ENCODE measurements at places on chromosomes 13 and 19.
A peak's percentile ranks its signal among the peaks of the same experiment; 100 is the strongest.

- DNase-seq = peak; percentile 19
Measured at GRCh38 chr13:26377038-26377437, 123.1 kb downstream of the CDK8 start.

GRCh38 chr13:67821606-67822005 is 591.5 kb upstream of the PCDH9 start:
- no peak for DNase-seq

DNA sequence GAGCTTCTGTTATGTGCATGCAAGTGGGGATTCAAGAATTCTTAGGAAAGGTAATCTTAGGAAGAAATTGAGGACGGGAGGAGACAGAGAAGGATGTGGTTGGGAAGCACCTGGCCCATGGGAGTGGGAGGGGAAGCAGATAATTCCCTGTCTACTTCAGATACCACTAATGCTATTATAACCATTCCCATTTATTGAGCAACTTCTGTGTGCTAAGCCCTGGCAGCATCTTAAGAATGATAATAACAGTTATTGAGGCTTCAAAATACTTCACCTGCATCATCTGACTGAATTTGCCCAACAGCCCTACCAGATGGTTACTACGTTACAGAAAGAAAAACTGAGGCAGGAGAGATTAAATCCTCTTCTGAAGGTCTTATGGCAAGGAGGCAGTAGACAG is 1.4 kb downstream of the EPS8L1 start:
- DNase-seq = no peak

DNA sequence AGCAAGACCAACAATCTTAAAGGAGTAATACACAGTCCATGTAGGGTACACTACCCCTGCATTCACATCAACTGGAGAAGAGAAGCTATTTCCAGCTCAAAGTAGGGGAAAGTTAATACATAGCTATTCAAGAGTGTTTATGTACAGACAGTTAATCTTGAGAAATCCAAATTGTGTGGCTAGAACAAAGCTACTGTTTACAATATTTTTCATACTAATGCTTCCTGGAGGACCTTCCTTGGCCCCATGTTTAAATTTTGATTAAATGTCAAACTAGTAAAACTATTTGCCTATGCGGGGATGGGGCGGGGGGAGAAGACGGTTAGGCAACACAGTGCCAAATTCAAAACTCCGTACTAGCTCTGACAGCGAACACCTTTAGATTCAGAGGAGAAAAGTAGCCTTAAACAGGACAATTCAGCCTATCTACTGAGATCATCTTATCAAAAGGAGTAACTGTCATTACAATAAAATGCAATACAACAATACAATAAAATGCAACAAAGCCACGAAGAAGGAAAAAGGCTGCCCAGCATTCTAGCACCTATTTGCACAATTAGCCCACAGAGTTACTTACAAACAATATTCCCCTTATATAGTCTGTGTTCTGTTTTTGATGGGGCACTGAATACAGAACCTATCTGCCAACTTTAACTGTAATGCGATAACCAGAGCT is 29.1 kb downstream of the BRD4 start:
- DNase-seq = no peak

GRCh38 chr19:51331193-51331592 is 10.7 kb downstream of the VSIG10L start:
- no peak for DNase-seq

- no peak for DNase-seq
Measured at GRCh38 chr19:10474962-10475451, 28.1 kb downstream of the KEAP1 start.

DNA sequence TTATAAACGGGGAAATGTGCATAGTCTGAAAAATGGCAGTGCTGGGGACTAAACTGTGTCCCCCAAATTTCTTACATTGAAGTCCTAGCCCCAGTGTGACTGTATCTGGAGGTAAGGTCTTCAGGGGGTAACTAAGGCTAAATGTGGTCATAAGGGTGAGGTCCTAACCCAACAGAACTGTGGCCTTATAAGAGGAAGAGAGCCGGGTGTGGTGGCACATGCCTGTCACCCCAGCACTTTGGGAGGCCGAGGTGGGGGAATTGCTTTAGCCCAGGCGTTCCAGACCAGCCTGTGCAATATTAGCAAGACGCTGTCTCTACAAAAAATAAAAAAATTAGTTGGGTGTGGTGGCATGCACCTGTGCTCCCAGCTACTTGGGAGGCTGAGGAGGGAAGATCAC is 17.8 kb downstream of the PROZ start:
- peak; percentile 50 for DNase-seq

GRCh38 chr13:107585469-107586180 is 629.7 kb downstream of the LIG4 start:
- no peak for DNase-seq

- no peak for DNase-seq
Measured at GRCh38 chr13:35693134-35693784, 216.8 kb upstream of the MAB21L1 start.

DNA sequence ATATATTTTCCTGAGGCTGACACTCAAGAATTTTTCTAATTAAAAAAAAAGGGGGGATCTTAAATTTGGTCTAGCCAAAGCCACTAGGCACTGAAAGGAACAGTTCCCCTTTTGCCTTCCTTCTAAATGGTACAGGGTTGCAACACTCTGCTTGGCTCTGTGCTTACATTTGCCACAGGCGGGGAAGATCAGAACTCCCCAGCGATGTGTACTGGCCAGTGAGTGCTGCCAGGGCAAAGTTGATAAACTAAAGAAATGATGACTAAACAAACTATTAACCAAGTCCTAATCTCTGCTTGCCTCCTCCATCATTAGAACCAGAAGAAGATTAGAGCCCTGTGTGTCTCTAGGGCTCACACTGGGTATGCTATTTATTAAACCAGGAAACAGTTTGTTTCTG is 75.3 kb upstream of the SCEL start:
- peak; percentile 28 for DNase-seq

GRCh38 chr13:87356314-87356713 is 314.9 kb upstream of the SLITRK5 start:
- peak; percentile 0 for DNase-seq

- DNase-seq = peak; percentile 41
Measured at GRCh38 chr19:17448131-17448967, at the start of gene TMEM221. Gene TMEM221 (minus strand): TSS chr19:17448668. CDS start chr19:17448462, 206 bp downstream.

DNA sequence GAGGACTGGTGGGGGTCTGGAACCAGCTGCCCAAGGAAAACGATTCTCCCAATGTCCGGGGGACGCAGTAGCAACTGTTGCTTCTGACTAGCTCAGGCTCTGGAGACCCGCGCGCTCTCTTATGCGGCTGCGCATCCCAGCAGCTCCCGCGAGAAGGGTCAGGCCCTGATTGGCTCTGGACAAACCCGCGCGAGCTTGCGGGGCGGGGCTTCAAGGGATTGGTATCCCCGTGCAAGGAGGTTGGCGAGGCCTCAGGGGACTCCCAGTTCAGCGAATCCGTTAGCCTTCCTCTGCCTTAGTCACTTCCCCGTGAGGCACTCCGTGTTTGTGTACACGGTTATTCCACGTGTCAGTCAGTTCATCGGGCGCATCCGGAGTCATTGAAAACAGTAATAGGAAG is 20.2 kb downstream of the SIGLECL1 start:
- DNase-seq = no peak

DNA sequence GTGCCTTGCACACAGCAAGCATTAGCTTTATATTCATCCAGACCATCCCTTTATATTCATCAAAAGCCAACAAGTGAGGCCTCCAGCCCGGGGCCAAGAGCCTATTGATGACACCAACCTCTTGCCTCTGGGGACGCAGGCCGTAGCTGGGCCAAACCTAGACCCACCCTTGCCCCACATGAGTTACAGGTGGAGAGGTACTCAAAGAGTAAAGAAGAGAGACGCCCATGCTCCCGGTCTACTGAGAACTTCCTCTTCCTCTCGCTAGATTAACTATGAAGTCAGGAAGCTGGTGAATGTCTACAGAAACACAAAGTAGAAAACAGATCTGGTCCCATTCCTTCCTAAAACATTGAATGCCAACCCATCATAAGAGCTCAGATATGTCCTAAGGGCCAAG is 3.8 kb upstream of the MLNR start:
- DNase-seq = no peak

DNA sequence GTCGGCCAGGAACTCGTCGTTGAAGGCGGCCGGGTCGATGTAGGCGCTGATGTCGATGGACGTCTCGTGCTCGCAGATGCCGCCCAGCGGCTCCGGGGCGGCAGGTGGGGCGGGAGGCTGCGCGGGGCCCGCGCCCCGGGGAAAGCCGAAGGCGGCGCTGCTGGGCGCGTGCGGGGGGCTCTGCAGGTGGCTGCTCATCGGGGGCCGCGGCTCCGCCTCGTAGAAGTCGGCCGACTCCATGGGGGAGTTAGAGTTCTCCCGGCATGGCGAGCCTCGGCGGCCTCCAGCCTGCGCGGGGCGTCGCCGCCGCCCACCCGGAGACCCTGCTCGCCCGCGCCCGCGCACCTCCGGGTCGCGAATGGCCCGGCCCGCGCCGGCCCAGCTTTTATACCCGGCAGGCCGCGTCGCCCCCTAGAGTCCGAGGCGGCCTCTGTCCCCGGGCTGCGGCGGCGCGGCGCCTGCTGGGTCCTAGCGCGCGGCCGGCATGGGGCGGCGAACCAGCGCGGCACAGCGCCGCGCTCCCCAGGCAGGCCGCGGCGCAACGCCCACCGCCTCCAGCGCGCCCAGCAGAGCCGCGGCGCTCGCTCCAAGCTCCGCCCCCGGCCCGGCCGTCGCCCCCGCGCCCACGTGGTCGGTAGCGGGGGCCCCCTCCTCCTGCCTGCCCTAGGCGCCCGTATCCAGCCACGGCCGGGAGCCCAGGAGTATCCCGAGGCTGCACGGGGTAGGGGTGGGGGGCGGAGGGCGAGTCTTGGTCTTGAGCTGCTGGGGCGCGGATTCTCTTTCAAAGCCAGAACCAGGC is at the start of gene CEBPA:
CEBPA (minus strand) TSS at position 360 of the 799 bp plus-strand sequence; CDS start at position 240, 120 bp downstream.
- DNase-seq = peak; percentile 81

GRCh38 chr19:51219307-51219706 is 5.6 kb upstream of the CD33 start:
- peak; percentile 33 for DNase-seq

DNA sequence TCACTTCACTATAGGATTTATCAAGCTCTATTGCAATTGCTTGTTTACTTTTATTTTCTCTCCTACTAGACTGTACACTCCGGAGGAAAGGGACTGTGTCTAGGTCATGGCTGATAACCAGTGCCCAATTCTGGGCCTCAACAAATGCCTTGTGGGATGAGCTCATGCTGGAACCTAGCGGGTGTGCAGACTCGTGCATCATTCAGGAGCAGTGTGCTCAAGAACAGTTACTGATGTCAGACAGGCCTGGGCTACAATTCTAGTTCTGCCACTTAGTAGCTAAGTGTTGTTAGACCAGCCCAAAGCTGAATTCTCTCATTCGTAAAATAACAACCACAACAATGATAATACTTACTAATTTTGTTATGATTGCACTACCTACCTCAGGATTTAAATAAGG is 95.4 kb downstream of the CYSLTR2 start:
- DNase-seq = no peak

DNA sequence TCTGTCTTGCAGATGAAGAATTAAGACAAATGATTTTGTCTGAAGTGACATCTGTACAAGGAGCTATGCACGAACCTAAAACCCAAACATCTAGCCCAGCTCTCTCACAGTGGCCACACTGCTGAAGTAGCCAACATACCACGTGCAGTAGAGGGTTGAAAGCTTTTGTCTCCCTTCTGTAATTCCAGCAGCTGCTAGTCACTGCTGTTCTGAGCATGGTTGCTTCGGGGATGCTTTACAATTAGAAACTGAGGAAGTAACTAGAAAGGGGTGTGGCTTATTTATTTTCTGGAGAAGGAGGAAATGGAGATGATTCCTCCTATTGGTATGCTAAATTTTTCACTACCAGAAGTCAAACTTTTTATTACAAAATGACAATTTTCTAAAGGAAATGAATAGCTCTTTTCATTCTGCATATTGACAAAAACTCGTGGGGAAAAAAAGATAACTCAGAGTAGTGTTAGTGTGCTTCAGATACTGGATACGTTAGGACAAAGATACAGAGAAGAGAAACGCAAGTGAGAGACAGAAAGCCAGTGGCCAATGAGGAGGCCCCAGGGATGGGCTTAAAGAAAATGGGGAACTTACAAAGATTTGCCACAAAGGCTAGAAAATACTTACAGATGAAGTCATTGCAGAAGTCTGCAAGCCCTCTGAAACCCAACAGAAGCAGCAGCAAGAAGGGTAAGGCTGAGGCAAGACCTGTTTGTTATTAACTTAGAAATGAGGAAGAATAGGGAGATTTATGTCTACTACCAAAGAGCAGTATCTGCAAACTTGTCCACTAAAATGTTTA is 192.7 kb upstream of the MIR17HG start:
- DNase-seq = no peak

GRCh38 chr13:47121092-47121763 is 224.4 kb upstream of the HTR2A start:
- DNase-seq = no peak

- no peak for DNase-seq
Measured at GRCh38 chr13:33112766-33113165, 96.5 kb downstream of the KL start.

DNA sequence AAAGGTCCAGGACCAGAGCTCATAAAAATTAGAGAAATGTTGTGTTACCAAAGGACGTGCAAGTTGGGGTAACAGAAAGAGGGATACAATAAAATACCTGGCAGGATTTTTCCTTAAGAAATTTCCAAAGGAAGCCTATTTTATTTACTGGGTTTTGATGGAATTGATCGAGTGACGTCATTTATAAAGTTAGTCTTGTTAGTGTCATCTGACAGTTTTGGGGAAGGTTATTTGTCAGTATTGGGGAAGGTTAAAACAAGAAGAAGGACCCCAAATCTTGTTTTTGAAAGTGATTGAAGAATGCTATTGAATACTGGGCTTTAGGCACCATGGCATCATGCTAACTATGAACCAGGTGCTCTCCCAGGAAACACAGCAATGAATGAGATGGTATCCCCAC is 287.9 kb downstream of the HS6ST3 start:
- DNase-seq = no peak

GRCh38 chr19:19530423-19530804 is 1.7 kb downstream of the YJEFN3 start:
- DNase-seq = no peak

GRCh38 chr19:39745643-39746042 is 7.8 kb upstream of the CLC start:
- no peak for DNase-seq

DNA sequence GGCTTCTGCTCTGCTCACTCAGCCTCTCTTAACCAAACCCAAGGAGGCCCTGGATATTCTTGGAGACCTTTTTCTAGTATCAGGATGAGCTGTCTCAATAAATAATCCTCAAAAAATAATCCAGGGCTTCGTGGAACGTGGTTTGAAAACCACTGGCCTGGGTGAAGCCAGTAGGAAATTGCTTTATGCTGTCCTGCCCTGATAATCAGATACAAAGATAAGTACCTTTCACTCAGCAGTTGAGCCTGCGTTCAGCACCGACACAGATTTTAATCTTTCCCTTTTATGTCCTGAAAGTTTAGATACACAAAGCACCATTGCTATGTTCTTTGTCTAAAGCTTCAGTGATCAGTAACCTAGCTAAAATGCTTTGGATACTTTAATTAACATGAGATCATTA is 460.0 kb downstream of the RFC3 start:
- no peak for DNase-seq

DNA sequence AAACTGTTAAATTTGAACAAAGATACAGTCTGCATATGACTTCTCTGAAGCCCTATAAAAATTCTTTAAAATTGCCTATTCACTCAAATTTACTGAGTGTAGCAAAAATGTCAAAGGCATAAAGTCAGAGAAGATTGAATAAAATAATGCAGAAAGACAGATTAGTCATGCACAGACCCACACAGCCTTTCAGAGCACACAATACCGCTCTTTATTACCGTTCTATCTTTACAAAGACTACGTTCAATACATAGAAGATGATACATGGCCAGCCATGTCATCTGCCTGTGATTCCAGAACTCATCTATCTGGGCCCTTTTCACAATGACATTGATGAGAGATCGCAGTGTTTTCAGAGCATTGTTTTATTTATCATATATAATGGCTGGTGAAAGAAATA is 107.2 kb downstream of the URI1 start:
- DNase-seq = no peak

All from GM12865 (cell line).